Stimulated activated naive CD4-positive, alpha-beta T cell (primary cell): ENCODE measurements at places on chromosomes 12 and 14.

- no peak for DNase-seq
Observed at GRCh38 chr12:33488036-33488435, 48.4 kb upstream of the SYT10 start.

- DNase-seq = no peak
Observed at GRCh38 chr14:60565211-60565610, 56.3 kb downstream of the SIX6 start.

GRCh38 chr12:82710741-82711140 is 24.0 kb downstream of the TMTC2 start:
- DNase-seq = no peak

- DNase-seq = no peak
Observed at GRCh38 chr12:13980538-13981295, 685 bp downstream of the GRIN2B start.

- DNase-seq = no peak
Observed at GRCh38 chr12:69471667-69472385, 1.6 kb downstream of the FRS2 start.

- no peak for DNase-seq
Observed at GRCh38 chr12:101793401-101793800, 37.4 kb downstream of the GNPTAB start.

GRCh38 chr12:123017753-123018152 is 37.3 kb downstream of the ARL6IP4 start:
- no peak for DNase-seq

- DNase-seq = peak; percentile 31
Observed at GRCh38 chr12:122006186-122006926, 15.3 kb upstream of the BCL7A start.

GRCh38 chr14:81529391-81529790 is 4.3 kb downstream of the SEL1L start:
- DNase-seq = no peak

DNA sequence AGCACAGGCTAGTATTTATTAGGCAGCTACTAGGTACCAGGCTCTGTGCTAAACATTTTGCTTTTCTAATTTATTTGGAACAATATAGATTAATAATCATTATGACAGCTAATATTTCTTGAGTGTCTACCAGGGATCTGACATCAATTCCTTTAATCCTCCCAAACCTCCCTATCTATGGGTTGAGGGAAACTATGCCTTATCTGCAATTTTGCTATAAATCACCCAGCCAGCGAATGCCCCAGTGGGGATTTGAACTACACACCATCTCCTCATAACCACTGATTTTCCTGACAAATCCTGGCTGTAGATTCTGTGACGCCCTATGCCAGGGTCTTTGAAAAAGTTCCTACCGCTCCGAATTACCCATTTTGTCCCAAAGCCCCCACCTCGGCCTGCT is 21.4 kb upstream of the PLEKHG3 start:
- DNase-seq = no peak

DNA sequence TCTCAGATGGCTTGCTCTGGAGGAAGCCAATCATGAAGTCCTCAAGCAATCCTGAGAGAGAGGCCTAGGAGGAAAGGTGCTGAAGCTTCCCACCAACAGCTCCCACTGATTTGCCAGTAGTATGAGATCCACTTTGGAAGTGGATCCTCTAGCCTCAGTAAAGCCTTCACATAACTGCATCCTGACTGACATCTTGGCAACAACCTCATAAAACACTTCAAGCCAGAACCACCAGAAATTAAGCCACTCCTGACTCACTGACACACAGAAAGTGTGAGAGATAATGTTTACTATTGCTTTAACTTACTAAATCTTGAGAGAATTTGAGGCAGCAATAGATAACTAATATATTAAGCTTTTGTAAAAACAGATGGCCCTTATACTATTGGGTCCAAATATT is 11.7 kb upstream of the TMX1 start:
- no peak for DNase-seq

DNA sequence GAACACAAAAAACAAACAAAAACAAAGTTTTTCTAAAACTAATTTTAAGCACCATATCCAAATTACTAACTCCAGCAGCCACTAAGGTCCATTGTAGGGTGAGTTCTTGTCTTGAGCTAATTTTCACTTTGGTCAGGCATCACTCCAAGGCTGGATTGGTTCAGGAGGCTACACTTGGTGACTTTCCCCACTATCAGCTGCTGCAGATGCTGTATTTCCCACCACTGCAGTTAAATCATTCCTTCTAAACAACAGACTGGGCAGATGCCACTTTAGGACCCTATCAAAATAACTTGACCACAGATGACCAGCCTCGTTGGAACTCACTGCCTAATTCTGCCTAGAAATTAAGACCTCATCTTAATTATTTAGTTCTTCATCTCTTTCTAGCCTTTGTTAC is 140.5 kb downstream of the SLC16A7 start:
- no peak for DNase-seq

DNA sequence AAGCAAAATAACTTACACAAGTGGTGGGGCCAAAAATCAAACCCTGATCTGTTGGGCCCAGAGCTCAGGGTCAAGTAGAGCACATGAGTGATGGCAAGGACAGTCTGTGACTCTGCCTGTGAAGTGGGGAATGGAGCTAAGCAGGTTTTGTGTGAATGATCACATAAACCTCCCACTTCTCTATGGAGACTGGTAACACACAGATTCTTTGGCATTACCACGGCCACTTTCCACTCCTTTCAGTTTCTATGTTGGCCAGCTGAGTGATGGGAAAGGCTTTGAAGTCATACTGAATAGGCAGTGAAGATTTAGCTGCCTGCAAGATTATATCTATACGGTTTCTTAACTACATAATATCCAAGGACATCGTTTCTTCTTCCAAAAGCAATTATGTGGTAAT is 97.9 kb downstream of the ARMH4 start:
- no peak for DNase-seq

GRCh38 chr12:78818487-78818886 is 46.1 kb upstream of the SYT1 start:
- no peak for DNase-seq

- peak; percentile 55 for DNase-seq
Observed at GRCh38 chr14:64764641-64765520, 60.7 kb downstream of the PLEKHG3 start.

DNA sequence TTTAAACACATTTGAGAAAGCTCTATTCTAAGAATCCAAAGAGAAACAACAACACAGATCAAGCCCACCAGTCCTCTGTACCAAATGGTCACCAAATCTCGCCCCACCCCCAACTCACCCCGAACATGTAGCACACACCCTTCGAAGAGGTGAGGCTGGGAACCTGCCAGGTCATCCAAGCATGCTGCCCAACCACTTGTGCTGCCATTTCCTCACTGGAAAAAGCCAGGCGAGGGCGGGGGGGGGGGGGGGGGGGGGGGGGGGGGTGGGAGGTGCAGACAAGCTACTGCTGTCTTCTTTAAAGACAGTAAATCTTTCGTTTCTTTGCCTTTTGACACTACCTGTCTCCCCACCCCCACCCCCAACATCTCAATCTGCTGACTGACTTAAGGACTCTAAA is 59.9 kb downstream of the SETD3 start:
- DNase-seq = no peak
